ENCODE measurements at places on chromosomes 12 and 14.

- no peak for DNase-seq
These were observed 196.0 kb downstream of the DACT1 start for GRCh38 chr14:58833634-58834378.

- no peak for DNase-seq
These were observed 87.1 kb downstream of the VEZT start for GRCh38 chr12:95304673-95305198.

DNA sequence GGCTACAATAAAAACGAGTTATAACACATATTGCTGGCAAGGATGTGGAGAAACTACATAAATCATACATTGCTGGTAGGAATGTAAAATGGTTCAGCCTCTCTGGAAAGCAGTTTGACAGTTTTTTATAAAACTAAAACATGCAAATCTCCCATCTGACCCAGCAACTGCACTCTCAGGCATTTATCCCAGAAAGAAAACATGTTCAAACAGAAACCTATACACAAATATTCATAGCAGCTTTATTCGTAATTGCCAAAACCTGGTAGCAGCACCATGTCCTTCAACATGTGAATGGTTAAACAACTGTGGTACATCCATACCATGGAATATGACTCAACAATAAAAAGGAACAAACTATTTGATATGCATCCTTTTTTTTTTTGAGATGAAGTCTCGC, 10.1 kb upstream of the TMCC3 start:
- DNase-seq, result no peak

DNA sequence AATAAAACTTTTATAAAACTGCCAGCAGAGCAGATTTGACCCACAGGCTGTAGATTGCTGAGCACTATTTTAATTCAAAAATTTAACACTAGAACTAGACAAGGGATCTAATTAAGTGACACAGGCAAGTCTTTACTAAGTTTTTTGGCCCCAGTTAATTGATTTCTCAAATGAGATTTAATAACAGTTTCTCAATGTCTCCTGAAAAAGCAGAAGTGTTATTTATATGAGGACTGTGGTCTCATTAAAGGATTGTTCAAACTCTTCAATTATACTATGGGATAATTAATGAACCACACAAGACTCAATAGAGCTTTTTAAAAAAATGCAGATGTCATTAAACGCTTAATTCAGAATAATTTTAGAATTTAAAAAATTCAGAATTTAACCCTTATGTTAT, 1.9 kb downstream of the HEATR5A start:
- DNase-seq, result no peak

DNA sequence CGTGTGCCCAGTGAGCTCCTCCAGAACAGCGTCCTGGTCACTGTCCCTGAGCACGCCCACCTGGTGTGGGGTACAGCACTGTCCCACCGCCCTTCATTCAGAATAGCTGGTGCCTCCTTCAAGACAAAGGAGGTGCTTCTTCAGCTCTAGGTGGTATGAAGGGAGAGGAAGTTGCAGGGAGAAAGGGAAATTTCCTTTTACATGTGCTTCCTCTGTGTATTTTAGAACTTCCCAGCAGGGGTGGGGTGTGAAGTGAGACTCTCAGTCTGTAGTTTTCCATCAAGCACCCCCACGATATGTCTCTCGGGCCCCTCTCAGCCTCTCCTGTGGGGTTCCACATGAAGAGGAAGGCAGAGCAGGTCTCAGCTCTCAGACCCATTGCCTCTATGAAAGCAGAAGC, 1.2 kb upstream of the SLC6A12 start:
- DNase-seq, result no peak

- no peak for DNase-seq
These were observed 29.0 kb upstream of the SMUG1 start for GRCh38 chr12:54217774-54218241.

- DNase-seq, result no peak
These were observed 209.9 kb upstream of the NOS1 start for GRCh38 chr12:117571321-117571720.

DNA sequence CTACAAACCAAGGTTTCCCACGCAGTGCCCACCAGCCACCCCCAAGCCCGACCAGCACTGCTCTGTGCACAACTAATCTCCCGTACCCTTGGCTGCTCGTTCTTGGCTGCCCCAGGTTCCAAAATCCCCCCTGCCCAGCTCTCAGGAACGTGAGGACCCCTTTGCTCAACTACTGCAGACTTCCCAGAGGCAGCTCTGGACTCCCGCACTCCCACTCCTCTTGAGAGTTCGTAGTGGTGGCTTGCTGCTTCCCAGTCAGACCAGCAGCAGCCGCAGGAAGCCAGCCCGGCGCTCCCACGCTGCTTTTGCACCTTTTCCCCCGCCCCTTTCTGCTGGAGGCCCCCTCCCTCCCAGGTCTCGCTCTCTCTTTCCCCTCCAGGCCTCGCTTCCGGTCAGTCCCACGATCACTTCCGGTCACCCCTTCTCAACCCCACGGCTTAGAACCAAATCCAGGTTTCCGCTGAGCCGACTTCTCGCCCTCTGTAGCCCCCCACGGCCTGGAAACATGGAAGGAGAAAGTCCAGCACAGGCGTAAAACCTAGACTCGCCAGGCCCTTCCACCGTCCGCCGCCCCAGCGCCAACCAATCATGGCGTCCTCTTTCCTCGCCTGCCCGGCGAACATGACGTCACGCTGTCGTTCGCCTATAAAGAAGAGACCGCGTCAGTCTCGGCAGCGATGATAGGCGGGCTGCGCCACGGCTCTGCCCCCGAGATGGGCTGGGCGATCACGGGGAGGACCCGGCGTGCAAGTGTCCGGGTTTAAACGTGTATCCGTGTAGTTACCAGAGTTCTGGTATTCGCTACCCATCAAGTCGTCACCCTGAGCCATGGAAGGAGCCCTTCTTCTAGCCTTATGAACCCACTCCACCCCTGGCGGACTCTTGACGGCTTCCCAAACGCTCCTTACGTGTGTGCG, at the start of gene TFCP2:
TSS of gene TFCP2 (minus strand) at position 621 of the 917 bp plus-strand sequence. CDS start 713 bp downstream, outside the sequence.
- DNase-seq, result peak; percentile 83

DNA sequence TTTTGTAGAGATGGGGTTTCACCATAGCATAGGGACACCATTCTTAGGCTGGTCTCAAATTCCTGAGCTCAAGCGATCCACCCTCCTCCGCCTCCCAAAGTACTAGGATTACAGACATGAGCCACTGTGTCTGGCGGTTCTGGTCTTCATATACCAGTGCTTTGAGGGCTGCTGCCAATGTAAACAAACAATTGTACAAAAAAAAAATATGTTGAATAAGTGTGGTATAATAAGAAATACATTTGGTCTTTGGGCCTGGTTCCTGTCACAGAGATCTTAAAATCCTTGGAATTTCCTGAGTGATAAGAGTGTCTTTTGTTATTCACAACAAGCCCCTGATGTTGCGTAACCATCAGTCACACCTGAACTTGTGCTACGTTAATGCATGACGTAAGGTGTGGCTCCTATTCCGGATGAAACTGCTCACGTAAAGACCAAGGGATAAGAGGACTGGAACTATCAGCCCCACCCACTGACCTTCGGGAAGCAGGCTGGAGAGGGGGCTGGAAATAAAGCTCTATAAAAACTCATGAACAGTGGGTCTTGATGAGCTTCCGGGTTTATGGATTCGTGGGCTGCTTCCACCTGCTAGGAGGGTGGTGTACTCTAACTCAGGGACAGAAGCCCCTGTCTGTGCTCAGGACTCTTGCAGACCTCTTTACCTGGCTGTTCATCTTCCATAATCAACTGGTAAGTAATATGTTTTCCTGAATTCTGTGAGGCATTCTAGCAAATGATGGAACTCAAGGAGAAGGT, 16.5 kb upstream of the RIMKLB start:
- no peak for DNase-seq

DNA sequence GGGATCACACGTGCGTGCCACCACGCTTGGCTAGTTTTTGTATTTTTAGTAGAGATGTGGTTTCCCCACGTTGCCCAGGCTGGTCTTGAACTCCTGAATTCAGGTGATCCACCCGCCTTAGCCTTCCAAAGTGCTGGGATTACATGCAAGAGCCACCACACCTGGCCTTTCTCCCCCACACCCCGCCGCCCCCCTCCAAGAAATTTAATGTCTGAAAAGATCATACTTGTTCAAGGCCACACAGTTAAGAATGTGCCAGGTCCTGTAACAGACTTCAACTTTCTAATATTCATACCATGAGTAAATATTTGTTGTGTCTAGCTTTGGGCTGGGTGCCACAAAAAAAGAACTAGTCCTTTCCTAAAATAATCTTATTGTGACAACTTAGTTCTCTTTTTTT, 9.1 kb downstream of the GATC start:
- DNase-seq, result no peak

GRCh38 chr14:24311837-24312615, 724 bp downstream of the LTB4R start:
- no peak for DNase-seq

All from activated CD8-positive, alpha-beta memory T cell treated with anti-CD3 and anti-CD28 coated beads for 48 hours (primary cell).